Inflammatory macrophage (primary cell): ENCODE measurements at places on chromosomes 1 and 21.

DNA sequence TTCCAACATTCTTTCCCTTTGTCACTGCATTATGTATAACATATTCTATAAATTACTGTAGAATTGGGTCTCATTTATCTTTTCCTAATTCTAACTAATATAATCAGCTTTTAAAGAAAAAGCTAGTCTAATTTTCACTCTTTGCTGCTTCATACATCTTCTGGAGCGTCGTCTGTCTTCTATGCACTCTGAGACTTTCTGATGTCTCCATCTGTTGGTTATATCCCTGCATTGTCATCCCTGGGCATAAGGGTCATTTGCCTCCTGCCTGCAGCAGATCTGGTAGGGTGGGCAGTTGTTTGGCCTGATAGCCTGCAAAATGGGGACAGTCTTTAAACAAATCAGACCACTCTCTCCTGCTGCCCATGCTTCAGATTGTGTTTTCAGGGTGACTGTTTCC is 40.8 kb upstream of the DYNLT5 start:
- DNase-seq = no peak

GRCh38 chr1:7262611-7263010 is 477.4 kb downstream of the CAMTA1 start:
- DNase-seq = no peak

GRCh38 chr1:172997941-172998361 is 52.8 kb downstream of the TNFSF18 start:
- no peak for DNase-seq

- no peak for DNase-seq
These were observed 167.3 kb upstream of the SGIP1 start for GRCh38 chr1:66366634-66367033.

DNA sequence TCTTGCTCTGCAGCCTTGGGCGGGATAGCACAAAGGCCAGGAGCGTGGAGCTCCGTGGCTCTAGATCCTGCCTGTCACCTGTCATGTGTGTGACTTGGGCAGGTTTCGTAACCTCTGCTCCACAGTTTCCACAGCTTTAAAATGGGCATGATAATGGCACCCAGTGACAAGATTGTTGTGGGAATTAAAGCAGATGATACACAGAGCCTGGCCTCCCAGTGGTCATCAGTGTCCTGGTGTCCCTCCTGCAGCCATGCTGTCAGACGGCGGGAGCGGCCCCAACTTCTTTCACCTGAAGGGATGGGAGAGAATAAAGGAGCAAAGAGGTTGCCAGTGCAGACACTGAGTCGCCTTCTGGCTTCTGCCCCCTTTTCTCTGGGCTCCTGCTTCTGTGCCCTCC is 61.5 kb downstream of the SLC37A1 start:
- no peak for DNase-seq

- DNase-seq = peak; percentile 28
These were observed 215.5 kb downstream of the MRPL39 start for GRCh38 chr21:25391777-25392176.

DNA sequence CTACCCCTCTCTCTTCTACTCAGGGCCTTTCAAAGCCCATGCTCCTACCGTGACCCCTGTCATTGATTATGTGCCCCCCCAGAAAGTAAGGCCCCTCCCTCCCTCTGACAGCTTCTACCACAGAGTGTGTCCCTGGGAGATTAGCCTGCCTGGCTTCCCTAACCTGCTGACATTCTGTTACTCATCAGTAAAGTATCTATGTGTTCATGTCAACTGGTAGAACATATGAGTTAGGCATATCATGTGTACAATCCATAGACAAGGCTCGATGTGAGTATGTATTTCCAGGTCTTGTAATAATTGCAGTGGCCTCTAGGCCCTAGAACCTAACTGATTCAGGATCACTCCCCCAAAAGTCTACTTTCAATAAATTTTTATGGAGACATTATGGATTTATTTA is 120.0 kb downstream of the GIPC2 start:
- no peak for DNase-seq

DNA sequence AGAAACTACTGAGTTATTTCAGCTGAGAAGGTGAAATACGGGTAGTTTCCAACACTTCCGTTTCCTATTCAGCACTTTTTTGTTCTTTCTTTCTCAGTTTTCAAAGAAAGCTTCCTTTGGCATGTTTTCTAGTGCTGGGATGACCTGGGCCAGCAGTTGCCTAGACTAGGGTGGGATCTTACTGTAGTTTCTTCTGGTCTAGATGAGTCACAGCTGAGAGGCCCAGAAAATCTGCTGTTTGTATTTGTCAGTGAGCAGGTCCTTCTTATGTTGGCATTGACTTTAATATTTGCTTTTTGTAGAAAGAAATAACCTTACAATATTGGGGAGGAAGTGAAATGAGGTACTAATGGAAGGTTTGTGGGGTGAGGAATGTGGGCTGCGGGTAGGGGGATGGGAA is 22.2 kb downstream of the C1orf21 start:
- DNase-seq = no peak

- DNase-seq = no peak
These were observed 1.7 kb downstream of the SLC19A1 start for GRCh38 chr21:45540601-45540970.

DNA sequence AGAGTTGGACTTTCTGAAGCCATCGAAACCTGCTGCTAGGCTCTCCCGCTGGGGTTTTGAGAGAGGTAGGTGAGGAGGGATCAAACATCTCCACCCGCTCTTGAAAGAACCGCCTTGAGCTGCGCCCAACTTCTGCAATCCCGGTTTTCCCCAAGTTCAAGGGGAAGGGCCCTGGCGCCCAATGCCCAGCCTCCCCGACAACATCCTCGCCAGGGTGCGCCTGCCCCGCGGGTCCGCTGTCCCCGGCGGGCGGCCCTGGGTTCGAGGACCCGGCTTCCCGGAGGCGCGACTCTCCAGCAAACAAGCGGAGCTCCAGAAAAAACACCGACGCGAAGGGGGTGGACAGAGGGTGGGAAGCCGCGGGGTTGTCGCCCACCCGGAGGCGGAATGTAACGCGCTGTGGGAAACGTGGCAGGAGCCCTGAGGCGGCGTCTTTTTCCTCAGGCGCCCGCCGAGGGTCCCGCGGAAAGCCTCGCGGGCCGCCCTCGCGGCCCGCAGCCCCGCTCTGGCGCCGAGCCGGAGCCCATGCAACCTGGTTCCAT is 607 bp downstream of the BTG3 start:
- peak; percentile 35 for DNase-seq

DNA sequence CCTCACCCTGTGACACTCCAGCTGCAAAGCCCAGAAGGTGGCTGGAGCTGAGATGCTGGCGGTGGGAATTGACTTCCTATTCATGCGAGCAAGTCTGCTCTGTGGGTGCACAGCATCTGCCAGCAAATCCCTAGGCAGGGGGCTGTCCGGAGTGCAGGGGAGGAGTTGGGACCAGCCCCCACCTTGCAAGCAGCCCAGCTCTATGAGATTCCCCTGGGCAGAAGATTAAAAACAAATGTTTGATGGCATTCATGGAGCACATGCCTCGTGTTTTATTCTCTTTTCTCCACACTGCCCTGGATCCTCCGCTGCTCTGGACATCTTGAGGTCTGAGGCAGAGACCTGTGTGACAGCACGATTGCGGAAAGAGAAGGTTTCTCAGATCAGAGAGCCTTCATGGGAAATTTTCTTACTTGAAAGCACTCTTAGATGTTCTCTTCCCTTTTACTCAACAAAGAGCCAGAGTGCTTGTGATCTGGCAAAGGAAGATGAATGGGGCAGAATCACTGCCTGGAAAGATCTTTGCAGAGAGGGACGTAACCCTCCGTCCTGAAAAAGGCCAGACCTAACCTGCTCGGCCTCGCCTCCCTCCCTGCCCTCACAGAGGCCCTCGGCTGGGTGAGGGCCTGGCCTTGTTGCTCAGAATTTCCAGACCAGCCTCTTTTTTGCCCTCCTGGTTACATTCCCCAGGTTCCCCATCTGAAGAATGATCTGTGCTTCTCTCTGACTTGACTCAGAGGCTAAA is 597.1 kb downstream of the KIF26B start:
- no peak for DNase-seq
